ENCODE measurements at places on chromosomes 12 and 14. TPM values are rescaled to one million over a fixed set of nuclear protein-coding genes. Genes with fewer than 3 reads are reported as not detected.

DNA sequence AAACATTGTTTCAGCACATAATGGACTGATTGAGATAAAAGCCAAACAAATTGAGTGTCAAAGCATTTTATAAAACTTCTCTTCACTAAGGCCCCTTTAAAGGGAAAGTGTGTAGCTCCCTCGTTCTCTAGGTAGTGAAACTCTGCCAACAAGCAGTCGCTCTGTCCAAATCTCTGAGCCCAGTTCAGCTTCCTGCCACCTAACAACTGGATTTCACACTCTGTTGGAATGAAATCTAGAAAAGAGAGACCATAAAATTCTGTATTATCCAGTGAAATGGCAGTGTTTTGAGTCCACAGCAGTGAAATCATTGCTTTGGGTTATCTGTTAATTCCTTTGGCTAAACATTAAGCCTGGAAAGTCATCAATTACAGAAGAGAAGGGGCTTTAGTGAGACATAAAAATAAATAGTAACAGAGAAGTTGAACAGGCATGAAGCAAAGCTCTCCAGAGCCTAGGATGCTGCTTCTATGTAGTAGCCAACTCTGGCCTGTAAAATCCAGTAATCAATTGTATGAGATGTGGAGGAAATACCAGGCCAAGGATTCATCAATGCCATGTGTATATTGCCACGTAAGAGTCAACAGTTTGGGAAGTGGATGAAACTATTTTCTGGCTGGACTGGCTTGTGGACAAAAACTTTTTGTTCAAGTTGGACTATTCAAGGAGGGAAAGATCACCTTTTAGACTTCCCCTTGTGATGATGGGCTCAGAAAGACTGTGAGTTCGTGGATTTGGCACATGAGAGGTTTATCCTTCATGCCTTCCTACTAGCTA is 122.5 kb downstream of the WIF1 start:
- DNase-seq, result no peak

DNA sequence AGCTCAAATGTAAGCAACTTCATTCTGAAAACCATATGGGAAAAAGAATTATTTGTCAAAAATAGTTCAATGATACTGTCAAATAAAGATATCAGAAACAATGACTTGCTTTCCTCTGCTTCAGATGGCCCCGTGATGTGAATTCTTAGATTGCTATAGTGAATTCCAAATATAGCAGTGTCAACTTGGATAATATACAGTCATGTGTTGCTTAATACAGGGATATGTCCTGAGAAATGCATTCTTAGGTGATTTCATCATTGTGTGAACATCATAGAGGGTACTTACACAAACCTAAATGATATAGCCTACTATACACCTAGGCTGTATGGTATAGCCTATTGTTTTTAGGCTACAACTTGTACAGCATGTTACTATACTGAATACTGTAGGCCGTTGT is 108.7 kb upstream of the MIS18BP1 start:
- DNase-seq, result no peak

The BEGAIN gene
- total RNA-seq, result not detected

GRCh38 chr12:65335021-65335714 is 56.7 kb downstream of the MSRB3 start:
- DNase-seq, result peak; percentile 97

DNA sequence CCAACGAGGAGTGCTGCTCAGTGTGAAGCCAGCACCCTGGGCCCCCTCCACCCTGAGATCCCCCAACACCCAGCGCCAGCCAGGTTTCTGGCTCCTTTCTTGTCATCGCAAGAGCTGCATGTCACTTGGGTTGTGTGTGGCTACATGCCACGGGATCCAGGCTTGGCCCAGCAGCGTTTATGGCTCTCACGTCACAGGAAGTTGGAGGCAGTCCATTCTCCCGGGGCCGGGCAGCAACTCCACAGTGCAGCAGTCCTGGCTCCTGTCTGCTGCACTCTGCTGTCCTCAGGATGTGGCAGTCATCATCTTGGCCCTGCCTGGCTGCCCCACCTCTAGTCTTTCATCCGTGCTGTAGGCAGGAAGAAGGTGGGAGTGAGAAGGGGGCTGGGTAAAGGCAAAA is 78.3 kb downstream of the AACS start:
- peak; percentile 55 for DNase-seq

DNA sequence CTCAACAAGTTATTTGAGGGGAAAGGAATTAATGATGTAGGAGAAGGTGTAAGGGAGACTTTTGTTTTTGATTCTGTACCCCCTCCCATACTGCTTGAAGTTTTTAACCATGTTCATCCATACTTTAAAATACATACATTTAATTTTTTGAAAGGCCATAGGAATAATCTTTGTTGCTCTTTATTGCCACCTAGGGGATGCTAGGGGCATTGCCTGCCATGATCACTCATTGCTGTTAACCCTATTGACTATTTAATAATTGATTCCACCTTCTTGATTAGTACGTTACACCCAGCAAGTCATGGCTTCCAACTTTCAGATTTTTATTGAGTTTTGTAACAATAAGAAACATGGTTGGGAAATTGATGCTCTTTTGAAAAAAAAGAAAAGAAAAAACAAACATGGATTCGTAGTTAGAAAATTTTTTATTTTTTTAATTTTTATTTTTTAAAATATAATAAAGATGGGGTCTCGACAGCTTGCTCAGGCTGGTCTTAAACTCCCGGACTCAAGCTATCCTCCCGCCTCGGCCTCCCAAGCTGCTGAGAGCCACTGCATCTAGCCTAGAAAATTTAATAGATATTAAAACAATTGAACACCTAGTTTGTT is 8.5 kb upstream of the PRKAB1 start:
- peak; percentile 41 for DNase-seq

DNA sequence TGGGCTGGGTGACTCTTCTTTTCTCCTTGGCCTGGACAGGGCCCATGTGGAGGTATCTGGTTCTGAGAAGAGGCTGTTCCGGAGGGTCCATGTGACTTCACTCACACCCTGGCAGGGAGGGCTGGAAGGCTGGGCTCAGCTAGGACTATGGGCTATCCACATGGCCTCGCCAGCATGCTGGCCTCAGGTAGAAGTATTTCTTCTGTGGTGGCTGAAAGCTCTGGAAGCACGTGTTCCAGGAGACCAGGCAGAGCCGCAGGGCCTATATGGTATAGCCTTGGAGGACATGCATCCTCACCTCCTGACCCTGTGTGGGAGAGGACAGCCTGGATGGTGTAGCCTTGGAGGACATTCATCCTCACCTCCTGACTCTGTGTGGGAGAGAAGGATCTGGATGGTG is 38.2 kb upstream of the FZD10 start:
- DNase-seq, result no peak

DNA sequence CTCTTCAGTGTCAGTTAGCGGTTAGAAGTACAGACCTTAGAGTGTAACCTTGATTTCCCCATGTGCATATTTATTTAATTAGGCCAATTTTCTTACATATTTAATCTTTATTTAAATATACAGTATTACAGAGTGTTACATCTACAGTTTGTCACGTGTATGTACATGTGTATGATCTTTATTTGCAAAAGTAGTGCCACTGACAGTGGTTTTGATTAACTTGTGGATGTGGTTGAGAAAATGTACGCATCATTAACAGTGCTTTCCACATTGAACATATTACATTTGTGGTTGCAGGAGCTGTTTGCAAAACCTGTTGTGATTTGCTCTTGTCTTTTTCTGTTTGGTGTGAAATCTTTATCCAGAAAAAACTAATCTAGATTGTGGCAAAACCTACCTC is 535.5 kb downstream of the FLRT2 start:
- DNase-seq, result no peak

The SLC10A1 gene
- not detected for total RNA-seq

GRCh38 chr12:57430112-57430930 is 522 bp downstream of the R3HDM2 start:
- DNase-seq, result peak; percentile 49

DNA sequence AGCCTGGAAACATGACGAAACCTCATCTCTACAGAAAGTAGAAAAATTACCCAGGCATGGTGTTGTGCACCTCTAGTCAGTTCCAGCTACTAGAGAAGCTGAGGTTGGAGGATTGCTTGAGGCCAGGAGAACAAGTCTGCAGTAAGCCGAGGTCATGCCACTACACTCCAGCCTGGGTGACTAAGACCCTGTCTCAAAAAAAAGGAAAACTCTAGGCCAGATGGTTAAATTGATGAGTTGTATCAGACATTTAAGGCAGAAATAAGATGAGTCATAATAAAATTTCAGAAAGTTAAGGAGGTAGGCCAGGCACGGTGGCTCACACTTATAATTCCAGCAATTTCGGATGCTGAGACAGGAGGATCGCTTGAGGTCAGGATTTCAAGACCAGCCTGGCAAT is 10.7 kb downstream of the EIF2S1 start:
- DNase-seq, result no peak

DNA sequence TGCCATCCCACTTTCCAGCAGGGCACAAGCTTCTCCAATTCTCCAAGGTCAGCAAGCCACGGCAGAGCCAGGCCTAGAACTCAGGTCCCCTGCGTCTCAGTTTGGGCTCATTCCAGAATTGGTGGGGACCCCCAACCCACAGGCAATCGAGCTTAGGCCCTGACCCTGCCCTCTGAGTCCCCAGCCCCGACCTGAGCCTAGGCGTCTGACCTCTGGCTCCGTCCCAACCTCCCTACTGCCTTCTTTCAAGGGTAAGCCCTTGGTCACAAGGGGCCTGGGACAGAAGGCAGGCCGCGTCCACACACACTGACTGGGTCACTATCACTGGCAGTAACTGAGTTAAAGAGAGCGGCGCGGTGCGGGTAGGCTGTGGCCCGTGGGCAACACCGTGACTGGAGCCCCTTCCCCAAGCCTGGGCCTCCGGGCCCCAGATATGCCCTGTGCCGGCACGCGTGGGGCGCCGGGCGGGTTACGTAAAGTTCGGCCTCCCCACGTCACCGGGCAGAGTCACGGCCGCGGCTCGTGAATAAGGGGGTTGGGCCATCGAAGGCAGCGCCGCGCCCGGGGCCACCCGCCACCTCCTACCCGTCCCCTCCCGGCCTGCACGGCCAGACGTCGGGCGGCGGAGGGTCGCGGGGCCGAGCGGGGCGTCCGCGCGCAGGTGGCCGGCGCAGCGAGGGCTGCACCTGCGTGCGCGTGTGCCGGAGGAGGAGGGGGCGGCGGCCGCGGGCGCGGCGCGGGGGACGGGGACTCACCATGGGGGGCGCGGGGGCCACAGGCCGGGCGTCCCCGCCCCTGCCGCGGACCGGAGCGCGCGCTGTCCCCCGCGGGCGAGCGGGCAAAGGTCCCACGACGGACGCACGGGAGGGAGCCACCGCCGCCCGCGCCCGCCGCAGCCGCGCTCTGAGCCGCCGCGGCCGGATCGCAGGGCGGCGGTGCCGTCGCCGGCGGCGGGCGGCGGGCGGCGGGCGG is 516 bp downstream of the ANKRD9 start:
- peak; percentile 68 for DNase-seq

DNA sequence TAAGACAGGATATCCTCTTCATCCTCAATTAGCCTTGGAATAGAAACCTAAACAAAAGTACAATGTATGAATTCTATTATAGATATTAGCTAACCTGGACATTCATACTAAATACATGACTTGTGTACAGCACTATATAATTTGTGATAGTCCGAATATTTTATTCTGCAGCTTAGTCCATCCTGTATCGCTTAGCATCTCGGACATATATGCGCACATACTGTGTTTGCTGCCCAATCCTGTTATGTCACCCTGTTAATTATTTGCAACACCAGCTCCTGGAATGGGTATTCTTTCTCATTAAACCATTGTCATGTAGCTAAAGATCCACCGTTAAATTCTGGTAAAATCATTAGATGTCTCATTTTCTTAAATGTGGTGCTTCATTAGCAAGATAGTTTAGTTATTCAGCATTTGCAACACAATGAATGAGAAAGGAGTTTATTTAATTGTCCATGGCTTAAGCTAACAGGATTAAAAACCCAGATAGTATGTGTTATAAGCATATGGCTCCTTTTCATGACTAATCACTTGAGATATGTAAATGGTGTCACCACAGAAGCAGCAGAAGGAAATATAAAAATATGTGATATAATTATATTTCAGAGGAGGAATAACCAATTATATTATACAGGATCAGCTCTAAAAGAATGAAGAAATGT is 156.0 kb upstream of the ARHGAP5 start:
- DNase-seq, result peak; percentile 29

DNA sequence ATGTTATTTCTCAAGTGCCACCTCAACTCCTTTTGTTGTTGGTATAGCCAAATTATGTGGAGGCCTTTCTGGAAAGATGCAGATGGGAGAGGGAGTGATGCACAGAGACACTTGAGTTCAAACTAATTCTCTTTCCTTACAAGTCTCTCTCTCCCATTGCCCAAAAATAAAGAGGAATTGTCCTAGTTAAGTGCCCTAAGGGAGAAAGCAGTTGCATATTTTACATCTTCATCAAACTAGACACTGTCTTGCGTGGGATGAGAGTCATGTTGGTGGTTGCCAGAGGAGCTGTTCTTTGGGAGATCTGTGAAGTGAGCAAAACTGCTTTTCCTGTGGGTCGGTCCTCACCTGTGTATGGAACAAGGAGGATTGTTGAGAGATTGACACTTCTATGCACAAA is 72.2 kb downstream of the EP400 start:
- peak; percentile 10 for DNase-seq

The PLEKHG7 gene
- not detected for total RNA-seq

DNA sequence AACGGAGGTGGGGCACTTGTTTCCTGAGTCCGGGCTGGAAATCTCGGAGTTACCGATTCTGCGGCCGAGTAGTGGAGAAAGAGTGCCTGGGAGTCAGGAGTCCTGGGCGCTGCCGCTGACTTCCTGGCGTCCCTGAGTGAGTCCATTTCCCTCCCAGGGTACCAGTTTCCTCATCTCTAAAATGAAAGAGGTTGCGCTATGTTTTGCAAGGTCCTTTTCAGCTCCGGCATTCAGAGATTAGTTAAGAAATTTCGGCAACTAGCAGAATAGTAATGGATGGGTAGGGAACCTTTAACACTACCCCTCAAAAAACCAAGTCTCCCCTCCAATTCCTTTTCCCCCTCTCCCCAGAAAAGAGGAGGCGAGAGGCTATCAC is 724 bp downstream of the BLOC1S1 start:
- no peak for DNase-seq

DNA sequence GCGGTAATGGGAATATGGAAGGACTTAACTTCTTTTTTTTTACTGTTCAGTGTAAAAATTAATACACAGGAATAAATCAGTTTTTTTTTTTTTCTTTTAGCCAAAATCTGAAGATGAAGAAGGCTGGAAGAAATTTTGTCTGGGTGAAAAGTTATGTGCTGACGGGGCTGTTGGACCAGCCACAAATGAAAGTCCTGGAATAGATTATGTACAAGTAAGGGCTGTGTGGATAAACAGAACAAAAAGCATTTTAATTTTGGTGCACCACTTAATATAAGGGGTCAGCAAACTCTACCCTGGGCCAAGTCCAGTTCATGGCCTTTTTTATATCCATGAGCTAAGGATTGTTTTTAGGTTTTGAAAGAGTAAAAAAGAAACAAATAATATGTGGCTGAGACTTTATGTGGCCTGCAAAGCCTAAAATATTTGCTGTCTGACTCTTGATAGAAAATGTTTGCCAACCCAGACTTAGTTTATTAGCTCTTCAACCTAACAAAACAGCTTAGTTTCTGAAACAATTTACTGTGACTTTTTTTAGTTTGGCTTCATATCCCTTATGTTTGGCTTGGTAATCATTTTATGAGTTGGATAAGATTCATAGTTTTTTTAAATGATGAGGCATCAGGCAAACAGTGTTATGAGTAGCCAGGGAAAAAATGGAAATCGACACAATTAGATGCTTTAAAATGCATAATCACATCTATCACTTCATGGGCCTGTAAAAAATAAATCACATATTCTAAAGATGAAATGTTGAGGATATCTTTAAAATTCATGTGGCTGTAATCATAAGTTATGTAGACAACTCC is 8.4 kb downstream of the GEMIN2 start:
- DNase-seq, result no peak

- peak; percentile 28 for DNase-seq
Observed at GRCh38 chr12:20097626-20098025, 270.7 kb upstream of the PDE3A start.
